Calu3 (cell line): ENCODE measurements at places on chromosomes 2 and 18.

- DNase-seq = no peak
Measured at GRCh38 chr2:85706063-85706462, 11.9 kb downstream of the GNLY start.

- DNase-seq = no peak
Measured at GRCh38 chr2:237500681-237501424, 13.8 kb downstream of the MLPH start.

- DNase-seq = no peak
Measured at GRCh38 chr2:120429586-120430500, 83.9 kb downstream of the INHBB start.

DNA sequence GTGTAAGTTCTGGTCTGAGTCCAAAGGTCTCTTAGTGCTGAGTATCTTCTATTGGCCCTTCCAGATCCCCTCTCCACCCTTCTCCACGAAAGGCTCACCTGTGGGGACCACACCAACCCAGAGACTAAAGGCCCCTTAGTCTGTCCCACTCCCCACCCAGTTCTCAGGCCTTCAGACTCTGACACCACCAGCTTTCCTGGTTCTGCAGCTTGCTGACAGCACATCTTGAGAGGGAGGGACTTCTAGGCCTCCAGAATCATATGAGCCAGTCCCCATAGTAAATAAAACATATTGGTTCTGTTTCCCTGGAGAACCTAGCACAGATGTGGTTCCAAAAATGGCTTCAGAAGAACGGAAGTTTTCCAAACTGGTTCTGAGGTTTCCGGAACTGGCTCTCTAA is 38.5 kb upstream of the KLF11 start:
- no peak for DNase-seq

DNA sequence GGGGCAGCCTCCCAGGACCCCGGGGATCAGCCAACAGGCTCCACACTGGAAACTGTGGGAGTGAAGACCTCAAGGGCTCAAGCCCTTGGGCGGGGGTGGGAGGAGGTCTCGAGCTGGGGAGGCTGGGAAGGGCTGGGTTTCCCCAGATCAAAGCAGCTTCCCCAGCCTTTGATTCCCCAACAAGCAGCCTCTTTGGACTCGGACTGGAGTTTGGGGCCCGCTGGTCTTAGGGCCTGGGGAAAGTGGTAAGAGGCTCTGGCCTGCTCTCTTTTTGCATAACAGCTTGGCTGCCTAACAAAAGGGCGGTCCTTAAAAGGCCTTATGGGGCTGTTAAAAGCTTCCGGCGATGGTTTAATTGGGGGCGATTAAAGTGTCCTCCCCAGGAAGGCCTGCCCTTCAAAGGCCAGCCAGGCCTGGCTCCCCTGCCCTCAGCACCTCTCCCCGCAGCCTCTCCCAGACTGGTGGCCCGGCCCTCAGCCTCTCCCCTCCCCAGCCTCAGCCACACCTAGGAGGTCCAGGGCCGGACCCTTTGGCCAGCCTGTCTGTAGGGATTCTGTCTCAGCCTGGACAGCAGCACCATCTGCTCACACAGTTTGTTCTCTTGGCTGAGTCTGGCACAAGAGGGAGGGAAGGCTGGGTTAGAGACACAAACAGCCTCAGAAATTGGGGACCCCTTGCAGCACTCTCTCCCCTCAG is 39.6 kb downstream of the ZFP36L2 start:
- DNase-seq = no peak

DNA sequence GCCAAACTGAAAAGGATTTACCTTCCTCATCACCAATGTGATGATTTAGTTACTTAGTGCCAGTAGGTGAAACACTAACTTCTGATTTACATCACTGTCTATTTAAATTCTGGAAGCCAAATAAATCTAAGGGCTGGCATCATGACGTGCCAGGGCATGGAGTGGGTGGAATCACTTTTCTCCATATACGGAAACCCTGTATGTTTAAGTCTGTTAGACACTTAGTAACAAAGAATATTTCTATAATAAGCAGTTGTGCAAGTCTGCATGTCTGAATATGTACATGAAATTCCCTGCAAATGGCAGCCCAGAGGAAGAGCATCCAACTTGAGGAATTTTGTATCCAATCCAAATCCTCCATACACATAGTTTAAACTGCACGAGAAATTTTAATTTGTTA is 243.1 kb upstream of the SMAD7 start:
- no peak for DNase-seq

DNA sequence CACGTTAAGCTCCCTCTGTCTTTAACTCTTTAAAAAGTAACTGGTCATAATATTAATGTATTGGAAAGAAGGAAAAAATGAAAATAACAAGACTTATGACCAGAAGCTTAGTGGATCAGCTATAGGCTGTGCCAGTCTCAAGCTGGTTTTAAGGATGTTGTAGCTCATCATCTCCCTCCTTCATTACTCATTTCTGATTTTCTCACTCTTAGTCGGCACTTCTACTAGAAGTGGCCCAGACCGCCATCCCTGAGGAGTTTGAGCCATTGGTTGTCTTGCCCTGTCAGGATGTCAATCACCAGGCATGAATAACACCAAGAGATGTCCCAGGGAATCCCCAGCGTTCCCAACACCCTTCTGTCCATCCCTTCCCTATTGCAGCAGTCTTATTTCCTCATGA is 151.5 kb downstream of the ASXL3 start:
- no peak for DNase-seq

- DNase-seq = peak; percentile 24
Measured at GRCh38 chr2:238528953-238529781, 102.4 kb downstream of the ASB1 start.

- no peak for DNase-seq
Measured at GRCh38 chr2:218970894-218971293, 11.4 kb downstream of the CDK5R2 start.

DNA sequence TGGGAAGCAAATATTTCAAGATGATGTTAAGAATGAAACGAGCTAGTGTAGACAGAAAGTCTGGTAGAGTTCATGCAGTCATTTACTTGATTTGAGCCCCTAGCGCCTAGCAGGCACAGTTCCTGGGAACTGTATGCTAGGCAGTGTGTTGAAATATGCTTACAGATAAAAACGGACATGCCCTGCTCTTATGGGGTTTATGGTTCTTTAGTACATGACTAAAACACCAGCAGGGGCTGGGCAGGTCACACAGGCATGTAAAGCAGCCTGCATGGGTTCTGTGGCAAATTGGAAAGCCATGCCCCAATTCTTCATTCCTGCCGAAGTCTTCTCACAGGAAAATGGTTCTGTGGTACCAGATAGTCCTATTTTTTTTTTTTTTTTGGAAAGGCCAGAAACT is 27.3 kb upstream of the MGAT5 start:
- no peak for DNase-seq

- no peak for DNase-seq
Measured at GRCh38 chr2:1366546-1367134, 46.6 kb upstream of the TPO start.

- peak; percentile 79 for DNase-seq
Measured at GRCh38 chr2:64311948-64312621, 141.9 kb upstream of the LGALSL start.

DNA sequence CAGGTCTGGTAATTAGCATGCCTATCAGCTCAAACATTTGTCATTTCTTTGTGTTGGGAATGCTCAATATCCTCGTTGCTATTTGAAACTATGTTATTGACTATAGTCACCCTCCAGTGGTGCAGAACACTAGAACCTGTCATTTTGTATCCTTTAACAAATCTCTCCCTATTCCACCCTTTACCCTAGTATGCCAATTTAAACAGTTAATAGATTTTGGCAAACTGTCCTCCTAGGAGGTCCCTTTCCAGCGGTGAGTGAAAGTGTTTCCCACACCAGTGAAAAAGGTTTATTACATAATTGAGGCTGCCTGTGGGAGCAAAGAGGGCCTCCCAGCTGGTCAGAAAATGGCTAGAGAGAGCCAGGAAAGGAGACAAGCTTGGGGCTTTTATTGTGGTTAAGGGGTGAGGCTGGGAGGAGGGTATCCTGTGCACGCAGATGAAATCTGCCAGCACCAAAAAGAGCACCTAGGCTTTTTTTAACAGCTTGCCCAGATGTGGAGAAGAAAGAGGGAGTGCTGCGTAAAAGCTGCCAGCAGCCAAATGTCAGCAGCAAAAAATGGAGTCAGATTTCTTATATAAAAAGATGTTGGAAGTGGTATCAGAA is 1.8 kb upstream of the DRC1 start:
- DNase-seq = no peak

GRCh38 chr18:78788161-78788560 is 191.5 kb upstream of the SALL3 start:
- no peak for DNase-seq
